Activated T-cell treated with anti-CD3 and anti-CD28 coated beads for 4 hours (primary cell): ENCODE measurements at places on chromosomes 2 and 18.

GRCh38 chr2:230434677-230435324, 18.8 kb downstream of the SP100 start:
- no peak for DNase-seq

- no peak for DNase-seq
These were observed 191.2 kb downstream of the BCL2 start for GRCh38 chr18:63128237-63128974.

- DNase-seq = no peak
These were observed 72.2 kb downstream of the TWIST2 start for GRCh38 chr2:238920053-238920452.

DNA sequence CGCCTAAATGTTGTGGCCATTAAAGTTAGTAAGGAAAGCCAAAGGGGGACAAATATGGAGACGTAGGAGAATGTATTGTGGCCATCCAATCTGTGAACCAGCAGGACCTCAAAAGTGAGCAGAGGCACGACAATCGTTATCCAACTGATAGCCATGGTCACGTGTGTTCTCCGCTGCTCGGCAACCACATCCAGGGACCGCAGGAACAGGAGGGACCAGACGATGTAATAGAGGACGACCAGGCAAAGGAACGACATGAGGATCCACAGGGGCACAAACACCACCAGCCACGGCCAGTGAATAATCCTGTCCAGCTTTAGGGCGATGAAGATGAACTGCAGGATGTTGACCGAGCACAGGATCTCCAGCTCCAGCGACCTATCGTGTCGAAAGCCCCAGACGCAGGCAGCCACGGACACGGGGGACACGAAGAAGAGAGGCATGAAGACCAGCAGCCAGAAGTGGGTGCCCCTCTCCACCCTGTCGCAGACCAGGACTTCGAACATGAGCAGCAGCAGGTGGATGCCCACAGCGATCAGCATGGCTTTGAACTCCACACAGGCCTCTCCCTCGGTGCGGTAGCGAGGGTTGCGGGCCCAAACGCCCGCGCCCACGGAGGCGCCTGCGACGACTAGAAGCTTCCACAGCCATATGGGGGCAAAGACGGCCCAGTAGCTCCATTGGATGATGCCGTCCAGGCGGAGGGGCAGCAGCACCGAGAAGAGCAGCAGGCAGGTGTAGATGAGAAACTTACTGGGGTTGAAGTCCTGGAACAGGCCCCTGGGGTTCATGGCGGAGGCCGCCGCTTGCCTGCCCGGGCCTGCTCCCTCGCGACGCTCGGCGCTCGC, 790 bp downstream of the TMEM185B start:
- DNase-seq = peak; percentile 9

DNA sequence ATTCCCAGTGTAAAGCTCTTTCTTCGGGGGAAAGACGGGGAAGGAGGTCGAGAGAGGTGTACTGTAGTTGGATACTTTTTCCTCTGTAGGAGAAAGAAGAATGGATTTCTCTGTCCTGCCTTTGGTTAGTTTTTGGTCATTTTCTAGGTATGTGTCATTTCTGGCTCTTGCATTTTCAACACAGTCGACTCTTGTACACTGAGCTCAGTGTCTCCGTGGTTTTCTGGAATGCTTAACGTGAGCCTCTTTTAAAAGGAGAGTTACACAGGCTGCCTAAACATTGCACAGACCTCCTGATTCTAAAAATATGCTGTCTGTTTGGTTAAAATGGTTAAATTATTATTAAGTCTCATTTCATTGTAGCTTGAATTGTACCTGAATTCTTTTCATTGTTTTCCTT, 21.8 kb upstream of the GLS start:
- DNase-seq = no peak

DNA sequence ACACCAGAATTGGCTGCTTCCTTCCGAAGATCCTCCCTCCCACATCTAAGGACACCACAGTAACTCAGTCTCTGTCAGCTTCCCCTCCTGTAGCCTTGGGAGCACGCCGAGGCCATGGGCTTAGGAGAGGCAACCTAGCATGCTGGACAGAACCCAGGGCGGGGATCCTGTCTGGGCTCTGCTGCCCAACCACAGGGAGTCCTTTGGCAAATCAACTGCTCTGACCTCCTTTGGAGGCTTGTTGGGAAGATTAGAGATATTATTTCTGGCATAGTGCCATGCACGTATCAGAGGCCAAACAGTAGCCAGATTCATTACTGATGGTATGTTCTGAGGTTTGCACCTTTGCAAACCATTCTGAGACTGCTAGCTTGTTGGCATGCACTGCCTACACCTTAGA, 262.7 kb upstream of the EPAS1 start:
- DNase-seq = no peak

DNA sequence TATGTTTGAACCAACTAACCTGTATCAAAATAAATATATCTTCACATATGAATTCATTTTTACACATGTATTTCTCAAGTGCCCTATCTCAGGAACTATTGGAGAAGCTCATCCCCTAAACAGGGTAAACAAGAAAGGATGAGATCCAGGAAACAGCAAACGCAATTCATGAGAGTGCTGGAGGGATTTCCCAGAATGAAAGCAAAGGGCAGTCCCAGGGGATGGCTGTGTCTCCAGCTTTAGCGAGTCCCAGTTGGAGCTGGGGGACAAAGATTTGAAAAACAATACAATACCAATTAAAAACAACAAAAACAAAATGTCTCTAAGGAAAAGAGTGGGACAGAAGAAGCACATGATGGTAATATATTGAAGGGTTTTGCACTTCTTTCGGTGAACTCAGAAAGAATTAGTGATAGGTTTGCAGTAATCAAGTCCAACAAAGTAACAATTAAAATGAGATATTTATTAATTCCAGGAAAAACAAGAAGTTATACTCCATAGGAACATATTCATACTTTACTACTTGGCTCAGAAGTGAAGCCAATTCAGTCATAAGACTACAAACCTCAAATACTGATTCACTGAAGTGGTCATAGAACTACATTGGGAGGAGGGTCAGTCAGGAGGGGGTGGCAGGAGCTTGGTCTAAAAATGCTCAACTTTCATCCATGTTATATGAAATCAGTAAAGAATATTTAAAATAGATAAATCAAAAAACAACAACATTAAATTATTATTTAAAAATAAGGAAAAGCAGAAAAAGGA, 73.1 kb upstream of the PDE1A start:
- DNase-seq = no peak

- no peak for DNase-seq
These were observed 99.1 kb upstream of the PELI1 start for GRCh38 chr2:64243081-64244036.

GRCh38 chr2:1693723-1694122, 50.6 kb downstream of the PXDN start:
- DNase-seq = no peak

- DNase-seq = no peak
These were observed 13.7 kb downstream of the ADRA2B start for GRCh38 chr2:96102596-96103186.

DNA sequence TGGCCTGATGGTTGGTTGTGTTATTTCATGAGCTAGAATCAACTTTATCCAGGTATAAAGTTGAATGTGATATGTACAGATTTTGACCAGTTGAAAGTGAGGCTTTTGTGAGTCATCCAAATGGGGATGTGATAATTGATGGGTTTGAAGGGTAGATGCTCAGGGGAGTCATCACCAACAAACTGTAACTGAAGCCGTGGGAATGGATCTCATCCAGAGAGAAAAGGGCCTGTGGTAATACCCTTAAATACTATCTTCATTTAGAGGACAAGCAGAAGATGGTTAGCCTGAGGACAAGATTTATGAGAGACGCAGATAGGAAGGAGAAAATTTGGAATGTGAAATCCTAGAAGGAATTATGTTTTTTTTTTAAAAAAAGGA, 90.5 kb upstream of the MYO3B start:
- DNase-seq = no peak

DNA sequence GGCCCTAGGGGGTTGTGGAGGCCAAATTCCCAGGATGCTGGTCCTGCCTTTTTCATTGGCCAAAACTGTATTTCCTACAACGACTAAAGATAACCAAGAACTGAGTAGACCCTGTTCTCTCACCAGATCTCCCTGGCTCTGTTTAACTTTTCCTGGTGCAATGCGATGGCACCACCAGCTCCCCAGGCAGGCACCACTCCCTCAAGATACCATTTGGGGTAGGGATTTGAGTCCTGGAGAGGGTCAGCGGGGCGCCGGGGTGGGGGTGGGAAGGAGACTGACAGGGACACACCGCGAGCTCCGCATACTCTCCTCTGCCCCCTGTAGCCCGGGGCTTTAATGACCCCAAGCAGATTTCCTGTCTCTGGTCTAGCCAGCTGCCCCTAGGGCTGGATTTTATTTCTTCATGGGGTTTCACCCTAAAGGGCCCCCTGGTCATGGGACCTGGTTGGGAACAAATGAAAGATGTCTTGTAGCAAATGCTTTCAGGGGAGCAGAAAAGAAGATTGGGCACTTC, 7.3 kb downstream of the SIX2 start:
- DNase-seq = no peak

- no peak for DNase-seq
These were observed 7.9 kb upstream of the RNF138 start for GRCh38 chr18:32083781-32084180.

DNA sequence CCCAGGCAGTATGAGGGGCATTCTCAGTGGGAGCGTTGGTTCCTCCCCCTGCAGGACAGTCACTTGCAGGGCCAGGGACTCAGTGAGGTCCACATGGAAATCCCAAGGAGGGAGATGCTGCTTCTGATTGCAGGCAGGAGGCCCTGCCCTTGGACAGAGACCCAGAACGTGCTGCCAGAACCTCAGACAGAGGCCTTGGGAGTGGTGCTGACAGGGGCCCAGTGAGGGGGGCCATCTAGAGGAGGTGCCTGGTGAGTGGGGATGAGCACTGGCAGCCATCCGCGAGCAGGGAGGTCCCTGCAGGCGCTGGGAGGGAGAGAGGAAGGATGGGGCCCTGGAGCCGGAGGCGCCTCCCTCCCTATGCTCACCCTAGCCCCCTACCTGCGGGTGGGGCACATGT, 133.1 kb downstream of the DYSF start:
- no peak for DNase-seq

DNA sequence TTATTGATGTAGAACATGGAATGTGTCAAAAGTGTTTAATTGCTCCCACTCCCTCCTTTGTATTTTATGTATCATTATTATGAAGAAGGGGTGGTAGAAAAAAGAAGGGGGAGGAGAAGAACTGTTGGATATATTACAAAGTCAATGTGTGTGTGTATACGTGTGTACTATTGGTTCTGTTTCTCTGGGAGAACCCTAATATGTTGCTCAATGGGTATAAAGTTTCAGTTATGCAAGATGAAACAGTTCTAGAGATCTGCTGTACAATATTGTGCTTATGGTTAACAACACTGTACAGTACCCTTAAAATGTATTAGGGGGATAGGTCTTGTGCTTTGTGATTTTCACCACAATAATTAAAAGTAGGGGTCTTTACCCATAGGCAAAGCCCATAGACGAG, 58.1 kb upstream of the ZC3H15 start:
- no peak for DNase-seq

- no peak for DNase-seq
These were observed 596.6 kb downstream of the XIRP2 start for GRCh38 chr2:167484875-167485274.

DNA sequence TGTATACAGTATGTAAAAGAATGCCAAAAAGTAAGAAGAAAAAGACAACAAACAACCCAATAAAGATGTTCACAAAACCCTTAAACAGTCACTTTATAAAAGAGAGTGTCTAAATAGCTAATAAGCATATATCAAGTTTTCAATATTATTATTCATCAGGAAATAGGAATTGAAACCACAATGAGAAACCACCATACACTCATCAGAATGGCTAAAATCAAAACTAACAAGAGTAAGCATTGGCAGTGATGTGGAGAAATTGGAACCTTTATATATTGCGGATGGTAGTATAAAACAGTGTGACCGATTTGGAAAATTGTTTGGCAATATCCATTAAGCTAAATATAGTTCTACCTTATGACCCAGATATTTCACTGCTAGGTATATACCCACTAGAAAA, 20.5 kb upstream of the TGFA start:
- DNase-seq = no peak

DNA sequence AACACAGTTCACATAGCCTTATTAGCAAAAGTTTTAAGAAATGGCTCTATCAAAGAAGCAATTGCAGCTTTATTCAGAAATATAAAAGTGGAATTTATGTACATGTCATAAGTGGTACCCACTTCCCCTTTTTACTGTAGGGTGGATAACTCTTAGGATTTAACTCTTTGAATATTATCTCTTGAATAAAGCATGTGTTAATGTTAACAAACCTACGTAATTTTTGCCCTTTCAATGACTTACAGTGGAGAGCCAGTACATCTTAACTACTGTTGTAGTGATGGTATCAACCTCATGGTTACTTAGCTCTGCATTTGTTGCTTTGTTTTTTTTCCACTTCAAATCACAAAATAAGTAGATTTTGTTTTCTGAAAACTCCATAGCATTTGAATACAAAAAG, 8.8 kb downstream of the NABP1 start:
- DNase-seq = no peak

- DNase-seq = no peak
These were observed 3.4 kb upstream of the GFPT1 start for GRCh38 chr2:69390471-69390870.

DNA sequence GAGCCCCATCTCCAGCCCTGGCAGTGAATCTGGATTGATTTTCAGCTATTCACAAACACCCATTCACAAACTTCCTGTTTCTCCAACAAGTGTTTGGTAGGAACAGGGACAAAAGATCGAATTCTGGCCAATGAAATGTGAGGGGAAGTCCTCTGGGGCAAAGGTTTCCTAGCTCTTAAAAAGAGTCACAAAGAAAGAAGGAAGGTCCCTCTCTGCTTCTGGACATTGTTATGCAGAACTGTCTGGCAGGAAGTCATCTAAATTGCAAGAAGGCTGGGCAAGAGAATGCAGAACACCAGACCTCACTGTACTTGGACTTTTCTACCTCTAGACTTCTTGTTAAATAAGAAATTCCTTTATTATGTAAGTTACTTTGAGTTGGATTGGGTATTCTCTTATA, 137.3 kb downstream of the CCDC148 start:
- no peak for DNase-seq

GRCh38 chr2:159052157-159052601, 83.7 kb downstream of the TANC1 start:
- no peak for DNase-seq
